ENCODE measurements at places on chromosomes 11 and 22.
A peak's percentile ranks its signal among the peaks of the same experiment; 100 is the strongest.

DNA sequence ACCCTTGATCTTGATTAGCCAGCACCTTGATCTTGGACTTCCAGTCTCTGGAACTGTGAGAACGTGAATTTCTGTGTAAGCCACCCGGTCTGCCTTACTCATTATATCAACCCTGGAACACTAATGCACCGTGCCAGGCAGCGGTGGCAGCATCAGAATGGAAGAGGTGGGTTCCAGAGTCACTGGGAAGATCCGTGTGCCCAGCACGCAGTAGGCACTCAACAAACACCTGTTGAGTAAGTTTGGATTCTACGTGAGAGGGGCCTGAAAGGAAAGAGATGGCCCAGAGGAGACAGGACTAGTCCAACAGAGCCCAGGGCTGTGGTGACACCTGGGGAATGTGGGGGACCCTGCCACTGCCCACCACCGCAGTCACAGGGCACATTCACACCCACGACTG lies 6.6 kb upstream of the UPK3A start:
- DNase-seq: no peak

DNA sequence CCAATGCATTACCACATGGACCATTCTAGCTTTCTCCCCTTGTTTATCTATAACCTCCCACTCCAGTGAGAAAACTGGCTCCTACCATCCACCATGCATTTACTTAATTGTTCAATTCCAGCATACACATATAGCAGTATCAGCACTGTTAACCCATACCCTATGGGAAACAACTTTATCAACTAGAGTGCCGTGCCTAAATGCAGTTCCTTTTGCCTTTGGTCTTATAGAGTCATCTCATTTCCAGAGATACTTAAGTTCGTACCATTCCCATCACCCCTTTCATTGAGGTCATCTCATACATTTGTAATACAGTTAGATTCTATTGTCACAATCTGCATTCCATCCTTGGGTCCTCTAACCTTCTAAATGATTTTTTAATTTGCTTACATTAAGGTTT lies 86.9 kb downstream of the PARVA start:
- DNase-seq: no peak

GRCh38 chr11:102733232-102733875 lies 8.6 kb upstream of the MMP8 start:
- peak; percentile 70 for DNase-seq

- DNase-seq: peak; percentile 80
Measured at GRCh38 chr11:4677948-4678347, 19.7 kb downstream of the OR51E2 start.

- DNase-seq: no peak
Measured at GRCh38 chr11:94557992-94558391, 9.2 kb upstream of the PIWIL4 start.

DNA sequence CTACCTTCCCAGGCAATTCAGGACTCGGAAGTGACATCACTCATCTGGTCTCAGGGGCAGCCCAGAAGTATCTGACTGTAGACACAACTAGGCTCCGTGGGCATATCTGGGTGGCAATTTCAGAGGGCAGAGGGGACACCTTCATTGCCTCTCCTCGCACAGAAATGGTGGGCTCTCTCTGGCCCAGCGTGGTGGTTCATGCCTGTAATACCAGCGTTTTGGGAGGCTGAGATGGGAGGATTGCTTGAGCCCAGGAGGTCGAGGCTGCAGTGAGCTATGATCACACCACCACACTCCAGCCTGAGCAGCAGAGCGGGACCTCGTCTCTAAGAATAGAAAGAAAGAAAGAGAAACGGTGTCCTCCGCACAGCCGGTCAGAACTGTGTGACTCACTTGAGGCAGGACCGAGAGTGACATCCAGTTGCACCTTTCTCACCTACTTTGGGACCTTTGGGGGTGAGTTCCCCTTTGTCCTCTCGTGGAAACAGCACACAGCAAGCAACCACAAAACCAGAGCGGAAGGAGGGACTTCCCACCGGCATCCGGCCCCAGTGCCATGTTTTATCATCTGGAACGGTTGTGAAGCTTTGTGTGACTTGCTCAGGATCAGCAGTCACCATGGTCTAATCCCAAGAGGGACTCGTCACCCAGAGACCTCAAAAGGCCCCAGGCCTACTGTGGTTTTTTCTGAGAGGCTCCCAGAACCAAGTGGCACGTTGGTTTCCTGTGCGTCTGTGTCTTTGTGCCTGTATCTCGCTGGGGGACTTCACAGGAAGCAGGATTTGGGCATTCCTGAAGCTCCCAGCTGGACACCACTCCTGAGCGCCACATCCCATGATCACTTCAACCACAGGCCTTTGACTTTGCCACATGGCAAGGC lies 38.4 kb upstream of the EMID1 start:
- DNase-seq: no peak

DNA sequence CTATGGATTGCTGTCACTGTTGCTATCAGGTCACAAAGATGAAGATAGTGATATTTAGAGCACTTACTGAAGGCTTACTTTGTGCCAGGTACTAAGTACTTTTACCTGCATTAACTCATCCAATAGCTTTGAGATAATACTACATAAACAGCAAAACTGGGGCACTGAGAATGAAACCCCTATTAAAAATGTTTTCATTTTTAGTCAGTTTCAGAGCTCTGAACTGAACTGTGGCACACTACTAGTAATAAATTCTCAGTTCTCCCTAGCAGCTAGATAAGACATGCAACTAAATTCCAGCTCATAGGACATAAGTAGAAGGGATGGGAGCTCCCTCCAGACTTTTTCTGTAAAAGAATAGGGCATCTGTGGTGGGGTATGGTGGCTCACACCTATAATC lies 24.0 kb downstream of the ARFGAP3 start:
- DNase-seq: no peak

DNA sequence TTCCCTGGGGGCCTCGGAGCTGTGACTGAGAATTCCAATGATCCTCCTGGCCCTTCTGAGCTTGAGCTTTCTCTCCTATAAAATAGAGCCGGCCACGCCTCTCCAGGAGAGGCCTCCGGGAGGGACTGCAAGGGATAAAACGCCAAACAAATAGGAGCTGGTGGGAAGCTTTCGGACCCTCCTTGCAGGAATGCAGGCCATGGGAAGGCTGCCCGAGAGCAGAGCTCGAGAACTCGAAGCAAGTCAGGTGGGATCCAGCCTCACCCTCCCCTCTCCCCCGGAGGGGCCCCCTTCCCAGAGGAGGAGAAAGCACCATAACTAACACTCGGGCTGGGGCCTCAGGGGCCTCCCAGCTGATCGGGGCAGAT lies 34.6 kb downstream of the FLRT1 start:
- no peak for DNase-seq

GRCh38 chr22:23306438-23306921 lies 126.2 kb downstream of the BCR start:
- no peak for DNase-seq

- DNase-seq: no peak
Measured at GRCh38 chr11:118002010-118002540, 15.9 kb downstream of the IL10RA start.

DNA sequence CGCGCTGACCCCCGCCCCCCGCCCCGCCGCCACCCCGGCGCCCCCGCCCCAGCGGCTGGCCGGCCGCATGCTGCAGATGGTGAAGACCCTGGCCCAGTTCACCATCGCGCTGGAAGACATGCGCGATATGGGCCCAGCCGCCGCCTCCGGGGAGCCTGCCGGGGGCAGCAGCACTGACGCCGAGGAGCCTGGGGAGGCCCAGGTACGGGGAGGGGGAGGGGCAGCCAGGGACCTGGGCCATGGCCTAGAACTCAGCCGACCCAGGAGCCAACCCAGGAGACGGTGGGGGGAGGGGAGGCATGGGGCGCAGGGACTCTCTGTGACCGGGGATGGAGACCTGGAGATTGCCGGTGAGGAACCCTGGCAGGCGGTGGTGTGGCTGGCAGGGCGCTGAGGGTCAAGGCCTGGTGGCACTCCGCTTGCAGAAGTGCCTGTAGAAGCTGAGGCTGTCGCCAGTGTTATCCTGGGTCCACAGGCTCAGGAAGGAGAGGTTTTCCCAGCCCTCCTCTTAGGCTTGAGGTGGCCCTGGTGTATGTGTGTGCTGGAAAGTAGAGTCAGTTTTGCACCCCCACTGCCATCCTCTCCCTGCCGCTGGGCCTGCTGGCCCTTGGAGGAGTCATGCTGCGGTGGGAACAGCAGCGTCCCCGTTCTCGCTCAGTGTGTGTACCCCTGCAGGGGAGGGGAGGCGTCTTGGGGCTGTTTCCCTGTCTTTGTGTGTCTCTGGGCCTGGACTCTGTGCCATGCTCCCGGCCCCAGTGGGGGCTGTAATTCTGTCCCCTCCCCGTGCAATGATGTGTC lies 32.9 kb upstream of the RELT start:
- DNase-seq: no peak

DNA sequence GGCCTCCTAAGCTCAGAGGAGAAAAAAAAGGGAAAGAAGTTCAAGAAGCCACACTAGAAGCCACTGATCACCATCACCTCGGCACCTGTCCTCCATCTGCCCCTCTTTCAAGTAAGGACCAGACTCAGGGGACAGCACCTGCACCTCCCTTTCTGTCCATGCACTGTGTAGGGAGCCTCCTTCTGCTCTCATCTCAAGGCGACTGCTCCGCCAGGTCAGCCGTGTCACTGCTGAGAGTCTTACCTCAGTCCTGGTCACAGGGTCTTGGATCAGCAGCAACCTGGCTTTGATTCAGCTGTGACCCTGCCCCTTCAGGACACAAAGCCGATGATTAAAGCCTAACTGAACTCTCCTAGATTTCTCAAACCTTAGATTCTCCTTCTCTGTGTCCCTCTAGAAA lies 101.5 kb downstream of the ZNF280B start:
- DNase-seq: no peak

- DNase-seq: no peak
Measured at GRCh38 chr11:71153005-71153390, 99.4 kb downstream of the SHANK2 start.

GRCh38 chr11:7964261-7964660 lies 986 bp downstream of the NLRP10 start:
- no peak for DNase-seq

DNA sequence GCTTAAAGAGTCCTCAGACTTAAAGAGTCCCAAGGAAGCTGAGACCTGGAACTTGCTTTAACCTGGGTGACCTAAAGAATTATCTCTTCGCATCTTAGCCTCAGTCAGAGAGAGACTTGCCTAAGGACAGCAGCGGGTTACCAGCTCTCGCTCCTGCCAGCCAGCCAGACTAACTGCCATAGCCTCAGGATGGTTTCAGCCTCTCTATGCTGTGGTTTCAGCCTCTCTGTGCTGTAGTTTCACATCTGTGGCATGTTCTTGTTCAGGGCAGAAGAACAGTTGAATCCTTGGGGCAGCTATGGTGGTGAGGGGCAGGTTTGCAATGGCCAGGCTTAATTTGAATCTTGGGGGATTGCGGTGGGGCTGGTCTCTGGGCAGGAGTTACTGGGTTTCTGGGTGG lies 2.3 kb downstream of the FRMD8 start:
- DNase-seq: no peak

- DNase-seq: no peak
Measured at GRCh38 chr11:90947930-90948329, 725.1 kb upstream of the CHORDC1 start.

- DNase-seq: no peak
Measured at GRCh38 chr11:17876827-17877226, 136.0 kb downstream of the SERGEF start.

DNA sequence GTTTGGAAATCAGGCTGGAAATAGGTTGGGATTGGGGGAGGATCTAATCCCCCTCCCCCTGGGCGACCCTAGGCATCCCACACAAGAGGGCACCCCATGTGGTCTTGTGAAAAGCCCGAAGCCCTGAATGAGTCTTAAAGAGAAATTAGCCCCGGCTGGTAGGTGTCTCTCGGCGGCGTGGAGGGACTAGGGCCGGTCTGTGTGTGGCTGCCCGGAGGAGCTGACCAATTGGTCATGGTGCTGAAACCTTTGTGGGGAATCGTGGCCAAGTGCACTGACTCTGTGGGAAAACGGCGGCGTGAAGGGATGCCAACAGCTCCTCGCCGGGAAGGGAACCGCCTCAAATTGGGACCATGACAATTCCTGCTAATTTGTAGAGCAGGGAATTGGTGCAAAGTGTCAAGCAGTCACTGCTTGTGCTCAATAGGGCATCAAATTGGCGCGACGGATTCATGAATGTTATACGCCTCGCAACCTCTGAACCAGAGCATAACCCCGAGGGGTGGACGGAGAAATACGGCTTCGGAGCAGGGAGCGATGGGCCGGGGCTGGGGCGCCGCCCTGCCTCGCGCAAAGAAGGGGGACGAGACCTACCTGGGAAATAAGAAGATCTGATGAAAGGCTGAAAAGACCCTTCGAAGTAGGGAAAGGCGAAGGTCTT lies 1.5 kb downstream of the DBX1 start:
- DNase-seq: no peak

DNA sequence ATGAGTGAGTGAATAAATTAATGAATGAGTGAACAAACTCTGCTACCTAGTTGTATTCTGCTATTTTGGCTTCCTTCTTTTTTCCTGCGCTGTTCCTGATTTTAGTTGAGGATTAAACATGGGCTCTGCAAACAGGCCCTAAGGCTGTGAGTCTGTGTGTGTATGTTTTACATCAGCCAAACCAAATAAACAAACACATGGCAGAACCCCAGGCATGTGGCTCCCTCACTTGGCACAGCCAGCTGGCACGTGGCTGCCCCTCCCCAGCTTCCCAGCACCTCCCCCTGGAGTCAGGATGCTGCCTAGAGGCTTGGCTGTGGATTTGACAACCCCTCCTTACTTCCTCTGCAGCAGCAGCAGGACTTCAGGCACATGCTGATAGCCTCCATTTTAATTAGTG lies 593.2 kb downstream of the INSC start:
- DNase-seq: peak; percentile 86

- no peak for DNase-seq
Measured at GRCh38 chr11:79404325-79404724, 36.5 kb downstream of the TENM4 start.

- DNase-seq: peak; percentile 46
Measured at GRCh38 chr11:128765571-128766549, 72.0 kb downstream of the FLI1 start.

- no peak for DNase-seq
Measured at GRCh38 chr22:35782504-35782903, 64.8 kb downstream of the APOL5 start.

- DNase-seq: peak; percentile 62
Measured at GRCh38 chr22:42437488-42438292, 5.5 kb upstream of the NFAM1 start.

- DNase-seq: no peak
Measured at GRCh38 chr11:223026-223789, 12.9 kb downstream of the SIRT3 start.

- no peak for DNase-seq
Measured at GRCh38 chr22:33047744-33048143, 10.4 kb downstream of the SYN3 start.

GRCh38 chr11:103897160-103897936 lies 139.1 kb upstream of the DDI1 start:
- DNase-seq: no peak

- no peak for DNase-seq
Measured at GRCh38 chr11:111099028-111099713, 146.4 kb upstream of the POU2AF2 start.

GRCh38 chr11:47552566-47553405 lies at the start of gene CELF1:
CELF1 (minus strand) TSS chr11:47553132; CDS start chr11:47499523, 53,609 bp downstream.
- DNase-seq: peak; percentile 93

- DNase-seq: no peak
Measured at GRCh38 chr11:111360150-111361043, 18.7 kb downstream of the POU2AF1 start.

GRCh38 chr22:22346401-22347107 lies 102.0 kb downstream of the VPREB1 start:
- DNase-seq: no peak

Measured in NCI-H1105 treated with DMSO at 0.1 percent for 48 hours (cell line).